ENCODE measurements at places on chromosomes 4 and X.

DNA sequence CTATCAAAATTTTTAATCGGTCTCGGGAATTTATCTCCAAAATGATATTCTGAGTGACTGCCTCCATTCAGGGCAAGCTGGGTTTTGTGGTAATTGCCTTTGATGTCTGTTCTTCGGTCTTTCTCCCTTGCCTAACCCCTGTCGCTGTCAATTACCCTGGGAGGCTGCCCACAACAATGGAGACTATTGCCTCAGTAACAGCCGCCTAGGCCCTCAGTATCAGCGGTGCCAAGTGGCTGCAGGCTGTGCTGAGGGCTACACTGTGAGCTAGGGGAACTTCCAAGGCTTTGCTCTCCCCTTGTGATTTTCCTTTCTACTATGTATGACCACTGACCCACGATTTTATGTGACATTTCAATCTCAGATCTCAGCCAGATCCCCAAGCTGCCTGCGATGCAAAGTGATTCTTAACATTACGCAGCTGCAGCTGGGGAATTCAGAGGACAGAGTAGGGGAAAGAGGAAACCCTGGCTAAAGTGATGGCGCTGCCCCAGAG is 36.3 kb upstream of the REST start:
- DNase-seq = no peak

- DNase-seq = no peak
These were observed 39.5 kb upstream of the CXCL13 start for GRCh38 chr4:77566148-77566547.

- no peak for DNase-seq
These were observed 94.1 kb upstream of the CITED1 start for GRCh38 chrX:72399816-72400215.

GRCh38 chrX:153374426-153374825 is 26.7 kb downstream of the PNMA6E start:
- no peak for DNase-seq

- DNase-seq = no peak
These were observed 22.9 kb downstream of the WFS1 start for GRCh38 chr4:6292376-6293096.

- no peak for DNase-seq
These were observed 86.4 kb upstream of the FAM9C start for GRCh38 chrX:13130816-13131215.

DNA sequence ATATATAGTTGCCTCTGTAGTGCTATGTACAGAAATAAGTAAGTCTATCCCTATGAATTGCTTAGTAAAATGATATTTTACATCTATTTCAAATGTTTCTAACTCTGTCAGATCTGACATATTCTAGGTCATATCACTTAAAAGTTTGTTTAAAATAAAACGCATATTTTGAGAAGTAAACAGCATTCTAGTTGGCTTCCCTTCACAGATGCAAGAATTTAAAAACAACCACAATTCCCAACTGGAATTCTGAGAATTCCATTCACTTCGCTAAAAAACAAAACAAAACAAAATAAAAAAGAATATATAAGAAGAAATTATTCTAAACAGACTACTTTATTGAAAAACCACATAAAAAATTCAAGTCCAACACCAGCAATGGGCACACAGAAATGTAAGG is 126.0 kb downstream of the PPP3CA start:
- DNase-seq = no peak

- no peak for DNase-seq
These were observed 34.4 kb downstream of the RAP2C start for GRCh38 chrX:132184871-132185270.

DNA sequence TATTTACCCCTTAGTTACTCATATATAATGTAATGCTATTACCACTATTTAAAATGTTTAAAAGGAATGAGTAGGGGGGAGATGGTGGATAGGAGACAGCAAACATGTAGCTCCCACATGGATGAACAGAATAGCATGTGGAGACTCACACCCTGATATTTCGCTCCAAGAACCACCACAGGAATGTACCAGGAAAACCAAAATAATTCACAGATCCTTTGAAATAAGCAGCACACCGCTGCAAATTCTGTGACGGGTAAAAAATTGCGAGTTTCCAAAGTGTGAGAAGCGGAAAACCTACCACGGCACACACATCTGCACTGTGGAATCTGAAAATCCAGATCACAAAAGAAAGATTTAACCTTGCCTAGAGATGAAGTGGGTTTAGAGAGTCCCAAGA is 428.2 kb downstream of the TLL1 start:
- no peak for DNase-seq

GRCh38 chr4:31791666-31792065 is 1071.5 kb downstream of the PCDH7 start:
- no peak for DNase-seq

- DNase-seq = no peak
These were observed 90.3 kb downstream of the CRMP1 start for GRCh38 chr4:5802565-5802964.

GRCh38 chr4:89305028-89305427 is 2.6 kb downstream of the GPRIN3 start:
- DNase-seq = no peak
